Panc1 (cell line): ENCODE measurements at places on chromosomes 16 and 17. TPM values are rescaled to one million over a fixed set of nuclear protein-coding genes. Genes with fewer than 3 reads are reported as not detected.

Gene KIFC3
- 51.5 TPM for total RNA-seq

Gene CACNG4
- 40.3 TPM for total RNA-seq

Gene NLK
- 28.0 TPM for total RNA-seq

Gene FBRS
- 103 TPM for total RNA-seq

GRCh38 chr16:82758904-82759303 is 132.1 kb downstream of the CDH13 start:
- no peak overlapping the region for H3K4me3 ChIP-seq
- H3K36me3 ChIP-seq = no peaks in the 10 kb centered on the region
- no peaks in the 10 kb centered on the region for H3K4me1 ChIP-seq
- DNase-seq = no peak
- no peaks in the 10 kb centered on the region for H3K27me3 ChIP-seq

Gene SALL1
- not detected for total RNA-seq

DNA sequence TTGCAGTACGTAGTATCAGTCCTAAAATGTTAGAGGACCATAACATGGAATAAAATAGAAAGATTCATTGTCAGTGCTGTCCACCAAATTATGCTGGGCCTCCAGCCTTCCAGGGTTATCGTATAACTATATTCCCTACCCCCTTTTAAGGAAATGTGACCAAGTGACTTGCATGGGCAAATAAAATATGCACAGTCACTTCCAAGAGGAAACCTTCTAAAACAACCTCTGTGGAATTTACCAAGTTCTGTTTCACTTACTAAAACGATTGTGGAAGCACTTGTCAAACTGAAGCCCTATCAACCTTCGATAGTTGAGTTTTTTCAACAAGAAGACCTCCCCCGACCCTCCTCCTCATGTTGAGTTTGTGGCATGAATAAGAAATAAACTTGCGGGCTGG is 345.4 kb upstream of the C16orf82 start:
- H3K4me3 ChIP-seq = no peak overlapping the region
- H3K27ac ChIP-seq = no peak overlapping the region
- no peak for DNase-seq
- no peaks in the 10 kb centered on the region for H3K36me3 ChIP-seq

GRCh38 chr16:30115238-30115637 is 1.9 kb upstream of the GDPD3 start:
- no peaks in the 10 kb centered on the region for H3K4me1 ChIP-seq
- no peaks in the 10 kb centered on the region for H3K27me3 ChIP-seq
- no peaks in the 10 kb centered on the region for H3K36me3 ChIP-seq
- no peak overlapping the region for H3K27ac ChIP-seq
- H3K4me3 ChIP-seq = no peak overlapping the region
